ENCODE measurements at places on chromosomes 16 and 17. TPM values are rescaled to one million over a fixed set of nuclear protein-coding genes. Genes with fewer than 3 reads are reported as not detected.

The TNP2 gene
- total RNA-seq: not detected

The C16orf89 gene
- 14.2 TPM for total RNA-seq

The CAPNS2 gene
- 1.2 TPM for total RNA-seq

The COL1A1 gene
- total RNA-seq: 2.3 TPM

The COX10 gene
- 11.6 TPM for total RNA-seq

The ARL5C gene
- total RNA-seq: not detected

The TBC1D3I gene
- total RNA-seq: 0.77 TPM

The HOXB13 gene
- total RNA-seq: not detected

The LRRC37A gene
- total RNA-seq: 16.9 TPM

The TBC1D3B gene
- 20.3 TPM for total RNA-seq

The RNF43 gene
- 2.7 TPM for total RNA-seq

The SLC2A4 gene
- 1.7 TPM for total RNA-seq

The CTRB1 gene
- total RNA-seq: not detected

The TM4SF5 gene
- total RNA-seq: not detected

The RGS11 gene
- 67.8 TPM for total RNA-seq

The GPR139 gene
- total RNA-seq: not detected

The CLDN7 gene
- total RNA-seq: 0.46 TPM

The CPHXL2 gene
- not detected for total RNA-seq

The ZFHX3 gene
- 12.2 TPM for total RNA-seq

The LCAT gene
- total RNA-seq: 15.1 TPM

The WNT9B gene
- 0.84 TPM for total RNA-seq

The C17orf78 gene
- not detected for total RNA-seq

The SSTR5 gene
- not detected for total RNA-seq

The TEKT1 gene
- total RNA-seq: 3.2 TPM

The ICAM2 gene
- total RNA-seq: 13.7 TPM

The TRAP1 gene
- 97.1 TPM for total RNA-seq

The CYGB gene
- total RNA-seq: 23.7 TPM

The EPOP gene
- total RNA-seq: 13.4 TPM

The TMED6 gene
- total RNA-seq: 0.68 TPM

The SRR gene
- 16.9 TPM for total RNA-seq

The KRT32 gene
- not detected for total RNA-seq

The DNAAF8 gene
- 2.3 TPM for total RNA-seq

The ACD gene
- total RNA-seq: 35.1 TPM

The BCL6B gene
- total RNA-seq: 5.3 TPM

The FAM171A2 gene
- 62.6 TPM for total RNA-seq
